Cortex of kidney (tissue), 1 donor: ENCODE measurements at places on chromosomes 13 and 19.

DNA sequence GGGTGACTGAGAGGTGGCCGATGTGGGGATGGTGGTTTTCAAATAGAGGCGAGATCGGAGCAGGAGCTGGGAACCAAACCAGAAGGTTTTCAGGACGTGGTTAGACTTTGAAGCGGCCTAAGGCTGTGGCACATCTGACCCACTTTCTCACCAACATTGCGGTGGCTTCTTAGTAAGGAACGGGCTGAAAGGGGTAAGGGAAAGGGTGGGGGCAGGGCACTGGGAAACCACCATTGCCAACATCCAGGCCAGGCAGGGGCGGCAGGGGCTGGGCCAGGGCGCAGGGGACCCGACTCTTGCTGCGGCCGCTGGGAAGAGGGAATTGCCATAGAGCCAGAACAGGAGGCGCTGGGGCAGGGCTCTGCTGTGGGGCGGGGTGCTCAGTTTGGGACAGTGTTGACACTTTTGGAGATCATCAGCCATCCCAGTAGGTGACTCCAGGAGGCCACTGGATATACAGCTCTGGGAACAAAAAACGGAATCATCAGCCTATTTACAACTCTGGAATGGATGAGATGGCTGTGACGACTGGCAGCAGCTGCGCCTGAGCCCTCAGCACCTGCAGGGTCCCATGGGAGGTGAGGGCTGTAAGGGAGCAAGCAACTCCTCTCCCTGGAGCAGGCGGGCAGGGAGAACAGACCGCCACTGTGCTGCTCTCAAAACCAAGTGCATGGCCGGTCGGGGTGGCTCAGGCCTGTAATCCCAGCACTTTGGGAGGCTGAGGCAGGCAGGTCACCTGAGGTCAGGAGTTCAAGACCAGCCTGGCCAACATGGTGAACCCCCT lies 52.2 kb downstream of the IRS2 start:
- no peak for DNase-seq

GRCh38 chr19:3366753-3367627 lies 607 bp downstream of the NFIC start:
- no peak for DNase-seq

DNA sequence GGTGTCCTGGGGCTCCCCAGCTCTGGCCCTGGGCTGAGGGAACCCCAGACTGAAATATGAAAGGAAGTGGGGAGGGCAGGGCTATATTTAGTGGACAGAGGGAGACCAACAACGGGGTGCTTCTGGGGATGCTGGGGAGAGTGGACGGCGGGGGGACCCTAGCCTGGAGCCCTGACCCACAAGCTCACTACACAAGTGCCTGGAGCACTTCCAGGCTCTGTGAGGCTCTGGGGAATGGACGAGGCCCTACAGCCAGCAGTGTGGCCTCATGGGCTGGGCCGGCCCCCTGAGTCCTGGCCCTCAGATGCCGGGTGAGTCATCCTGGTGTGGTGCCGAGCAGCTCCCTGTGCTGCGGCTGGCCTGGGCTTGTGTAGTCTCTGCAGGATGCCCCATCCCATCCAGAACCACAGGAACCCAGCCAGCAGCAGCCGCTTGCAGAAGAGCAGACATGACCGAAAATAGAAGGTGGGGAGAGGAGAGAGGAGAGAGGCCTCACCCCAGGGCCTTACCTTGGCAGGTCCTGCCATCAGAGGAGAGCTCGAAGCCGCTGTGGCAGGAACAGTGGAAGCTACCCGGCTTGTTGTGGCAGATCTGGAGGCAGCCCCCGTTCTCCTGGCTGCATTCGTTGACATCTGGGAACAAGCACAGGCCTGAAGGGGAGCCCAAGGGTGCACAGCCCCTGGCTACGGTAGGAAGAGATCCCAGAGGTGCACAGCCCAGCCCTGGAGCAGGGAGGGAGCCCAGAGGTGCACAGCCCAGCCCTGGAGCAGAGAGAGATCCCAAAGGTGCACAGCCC lies 26.1 kb downstream of the GAS6 start:
- no peak for DNase-seq

- no peak for DNase-seq
Observed at GRCh38 chr19:43956827-43957226, 5.8 kb downstream of the ZNF221 start.

- no peak for DNase-seq
Observed at GRCh38 chr13:88649855-88650254, 978.7 kb downstream of the SLITRK5 start.

DNA sequence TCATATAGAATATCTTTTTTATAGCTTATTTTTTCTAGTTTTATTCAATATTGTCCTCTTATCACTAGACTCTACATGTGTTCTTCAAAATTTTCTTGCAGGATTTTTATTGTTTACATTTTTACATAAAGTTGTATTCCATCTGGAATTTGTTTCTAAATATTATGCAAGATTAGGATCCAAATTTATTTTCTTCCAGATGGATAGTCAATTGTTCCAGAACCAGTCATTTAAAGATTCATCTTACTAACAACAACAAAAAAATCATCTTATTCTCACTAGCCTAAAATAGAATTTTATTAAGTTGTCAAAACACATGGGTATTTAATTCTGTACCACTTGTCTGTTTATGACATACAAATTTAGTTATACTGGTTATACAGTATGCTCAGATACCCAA lies 390.4 kb upstream of the GPC6 start:
- no peak for DNase-seq

GRCh38 chr13:28473044-28473443 lies 21.9 kb downstream of the FLT1 start:
- DNase-seq: no peak

GRCh38 chr13:69524459-69525150 lies 583.0 kb upstream of the ATXN8OS start:
- no peak for DNase-seq

- DNase-seq: no peak
Observed at GRCh38 chr19:33795370-33796163, 1.1 kb upstream of the KCTD15 start.
